ENCODE measurements at places on chromosomes 11 and 22.

DNA sequence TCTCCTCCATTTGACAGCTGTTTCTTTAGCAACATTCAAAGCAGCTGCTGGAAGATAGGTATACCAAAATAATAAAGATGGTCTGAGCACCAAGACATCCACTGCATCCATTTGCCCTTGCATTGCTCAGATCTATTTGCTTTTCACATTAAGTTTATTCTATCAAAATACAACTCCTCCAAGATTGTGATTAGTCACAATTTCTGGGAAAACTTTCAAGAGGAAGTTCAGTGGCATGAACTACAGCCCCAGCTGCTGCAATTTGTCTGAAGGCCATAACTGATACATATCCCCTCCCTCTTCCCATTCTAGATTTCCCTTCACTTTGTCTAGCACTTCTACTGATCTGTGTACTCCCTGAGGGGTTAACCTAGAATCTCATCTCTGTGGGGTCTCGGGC lies 117.5 kb upstream of the CEP126 start:
- peak; percentile 23 for DNase-seq

DNA sequence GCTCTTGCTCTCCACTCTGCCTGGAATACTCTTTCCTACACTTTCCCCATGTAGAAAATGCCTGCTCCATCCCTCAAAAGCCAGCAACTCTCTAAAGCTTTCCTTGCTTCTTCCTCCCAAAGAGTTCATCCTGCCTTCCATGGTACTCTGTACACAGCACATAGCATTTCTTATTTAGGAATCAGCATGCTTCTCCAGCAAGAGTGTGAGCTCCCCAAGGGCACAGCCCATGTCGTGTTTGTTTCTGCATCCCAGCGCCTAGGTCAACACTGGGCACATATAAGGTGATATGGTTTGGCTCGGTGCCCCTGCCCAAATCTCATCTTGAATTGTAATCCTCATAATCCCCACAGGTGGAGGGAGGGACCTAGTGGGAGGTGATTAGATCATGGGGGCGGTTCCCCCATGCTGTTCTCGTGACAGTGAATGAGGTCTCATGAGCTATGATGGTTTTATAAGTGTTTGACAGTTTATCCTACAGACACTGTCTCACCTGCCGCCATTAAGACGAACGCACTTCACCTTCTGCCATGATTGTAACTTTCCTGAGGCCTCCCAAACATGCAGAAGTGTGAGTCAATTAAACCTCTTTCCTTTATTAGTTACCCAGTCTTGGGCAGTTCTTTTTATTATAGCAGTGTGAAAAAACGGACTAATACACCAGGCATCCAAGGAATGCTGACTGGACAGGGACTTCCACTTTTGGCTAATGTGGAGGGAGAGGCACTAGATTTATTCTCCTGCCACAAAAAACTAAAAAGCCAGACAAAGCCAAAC lies 8.2 kb downstream of the VPS37C start:
- DNase-seq, result peak; percentile 85

DNA sequence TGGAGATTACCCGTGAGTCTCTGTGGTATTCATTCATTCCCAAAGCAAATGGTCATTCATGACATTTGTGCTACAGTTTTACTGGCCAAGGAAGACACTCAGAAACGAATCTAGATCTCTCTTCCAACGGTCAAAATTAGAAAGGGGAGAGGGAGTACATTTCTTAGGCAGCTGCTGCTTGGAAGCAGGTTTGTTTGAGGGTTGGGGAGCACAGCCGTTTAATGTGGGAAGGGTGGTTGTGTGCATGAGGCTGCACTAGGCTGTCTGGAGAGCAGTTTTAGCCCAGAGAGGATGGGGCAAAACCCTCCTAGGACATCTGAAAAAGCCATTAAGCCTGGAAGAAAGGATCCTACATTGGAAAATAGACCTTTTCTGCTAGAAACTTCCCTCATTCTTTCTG lies 29.7 kb upstream of the TIMP3 start:
- DNase-seq, result no peak

DNA sequence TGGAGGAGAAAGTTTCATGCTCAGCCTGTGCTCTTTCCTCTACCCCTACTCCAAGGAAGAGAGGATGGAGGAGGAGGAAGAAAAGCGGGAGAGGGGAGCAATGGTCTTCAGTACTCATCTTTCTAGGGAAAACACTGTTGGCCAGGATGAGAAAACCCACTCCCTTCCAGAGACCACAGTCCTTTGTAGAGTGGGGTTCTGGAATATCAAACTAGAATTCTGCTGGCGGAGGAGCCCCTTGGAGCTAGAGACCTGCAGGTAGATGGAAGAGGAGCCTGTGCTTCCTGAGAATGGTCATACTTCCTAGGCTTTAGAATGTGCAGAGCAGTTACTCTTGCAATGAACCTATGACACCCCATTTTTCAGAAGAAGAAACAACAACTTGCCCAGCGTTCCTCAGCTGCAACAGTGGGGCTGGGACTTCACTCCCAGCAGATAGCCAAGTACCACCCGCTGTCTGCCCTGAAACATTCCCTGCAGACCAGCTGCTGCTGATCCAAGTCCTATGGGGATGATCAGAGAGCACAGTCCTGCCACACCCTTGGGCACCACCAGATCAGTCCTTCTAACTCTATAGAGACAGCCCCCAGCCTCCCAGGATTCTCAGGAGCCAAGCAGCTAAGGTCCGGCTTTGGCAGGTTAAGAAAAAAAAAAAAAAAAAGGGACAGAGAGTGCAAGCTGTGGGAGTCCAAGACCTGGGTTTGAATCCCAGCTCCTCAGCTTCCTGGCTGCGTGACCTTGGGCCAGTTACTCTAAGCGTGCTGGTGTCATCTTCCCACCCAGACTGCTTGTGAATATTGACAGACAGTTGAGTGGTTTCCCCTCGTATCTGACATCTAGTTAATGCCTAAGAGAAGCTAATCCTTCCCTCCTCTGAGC lies 664 bp downstream of the PTGDR2 start:
- DNase-seq, result no peak

GRCh38 chr11:61332281-61332796 lies 566 bp downstream of the DDB1 start:
- peak; percentile 20 for DNase-seq

DNA sequence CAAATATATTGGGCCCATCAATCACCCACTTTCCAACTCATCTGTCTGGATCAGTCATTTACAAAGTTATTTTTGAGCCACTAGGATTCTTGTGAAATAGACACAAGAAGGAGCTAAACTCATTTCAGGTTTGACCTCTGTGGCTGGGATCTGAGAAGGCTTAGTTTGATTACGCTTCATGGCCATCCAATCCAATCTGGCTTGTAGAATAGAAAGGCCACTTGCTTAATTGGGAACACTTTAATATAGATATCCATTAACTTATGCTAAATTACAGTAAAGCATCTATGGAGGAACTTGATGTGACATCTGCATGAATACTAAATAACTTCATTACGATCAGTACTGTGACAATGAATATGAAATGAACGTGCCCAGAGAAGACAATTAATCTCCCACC lies 284.2 kb downstream of the ST3GAL4 start:
- no peak for DNase-seq

DNA sequence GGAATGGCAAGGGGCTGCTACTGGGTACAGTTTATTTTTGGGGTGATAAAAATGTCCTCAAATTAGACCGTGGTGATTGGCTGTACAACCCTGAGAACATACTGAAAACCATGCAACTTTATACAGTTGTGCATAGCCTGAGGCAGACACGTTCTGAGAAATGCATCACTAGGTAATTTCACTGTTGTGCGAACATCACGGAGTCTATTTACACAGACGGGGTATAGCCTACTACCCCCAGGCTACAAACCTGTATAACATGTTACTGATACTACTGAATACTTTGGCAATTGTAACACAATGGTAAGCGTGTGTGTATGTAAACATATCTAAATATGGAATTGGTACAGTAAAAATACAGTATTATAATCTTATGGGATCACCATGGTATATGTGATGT lies 23.6 kb downstream of the NARS2 start:
- no peak for DNase-seq

- no peak for DNase-seq
Measured at GRCh38 chr11:9736365-9736764, 72.5 kb downstream of the SWAP70 start.

- DNase-seq, result no peak
Measured at GRCh38 chr11:44398266-44399030, 88.5 kb upstream of the ALX4 start.

DNA sequence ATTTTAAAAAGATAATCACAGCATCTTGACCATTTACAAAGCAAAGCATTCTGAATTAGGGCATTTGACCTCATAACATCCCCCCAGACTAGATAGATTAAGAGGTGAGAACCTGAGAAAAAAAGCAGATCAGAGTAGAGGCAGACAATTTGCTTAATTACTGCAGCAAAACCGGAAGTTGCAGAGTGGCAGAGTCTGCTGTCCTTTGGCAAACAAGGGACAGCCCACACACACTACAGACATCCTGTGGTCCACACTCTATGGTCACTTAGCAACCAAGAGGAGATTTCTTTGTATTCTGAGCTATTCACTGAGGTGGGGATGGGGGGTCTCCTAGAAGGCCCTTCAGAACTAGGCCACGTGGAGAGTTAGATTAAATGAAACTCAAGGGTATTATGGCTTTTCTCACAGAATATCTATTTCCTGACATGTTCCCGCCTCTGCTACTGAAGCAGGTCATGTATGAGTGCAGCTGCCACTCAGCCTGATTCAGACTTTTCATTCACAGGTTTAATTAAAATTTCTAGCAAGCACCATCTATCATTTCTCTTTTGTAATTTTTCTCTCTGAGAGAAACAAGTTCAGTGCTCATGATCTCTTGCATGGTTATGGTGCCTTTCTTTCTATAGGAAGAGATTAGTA lies 48.5 kb downstream of the SVIP start:
- no peak for DNase-seq

- DNase-seq, result no peak
Measured at GRCh38 chr11:73151416-73151815, 9.3 kb upstream of the FCHSD2 start.

DNA sequence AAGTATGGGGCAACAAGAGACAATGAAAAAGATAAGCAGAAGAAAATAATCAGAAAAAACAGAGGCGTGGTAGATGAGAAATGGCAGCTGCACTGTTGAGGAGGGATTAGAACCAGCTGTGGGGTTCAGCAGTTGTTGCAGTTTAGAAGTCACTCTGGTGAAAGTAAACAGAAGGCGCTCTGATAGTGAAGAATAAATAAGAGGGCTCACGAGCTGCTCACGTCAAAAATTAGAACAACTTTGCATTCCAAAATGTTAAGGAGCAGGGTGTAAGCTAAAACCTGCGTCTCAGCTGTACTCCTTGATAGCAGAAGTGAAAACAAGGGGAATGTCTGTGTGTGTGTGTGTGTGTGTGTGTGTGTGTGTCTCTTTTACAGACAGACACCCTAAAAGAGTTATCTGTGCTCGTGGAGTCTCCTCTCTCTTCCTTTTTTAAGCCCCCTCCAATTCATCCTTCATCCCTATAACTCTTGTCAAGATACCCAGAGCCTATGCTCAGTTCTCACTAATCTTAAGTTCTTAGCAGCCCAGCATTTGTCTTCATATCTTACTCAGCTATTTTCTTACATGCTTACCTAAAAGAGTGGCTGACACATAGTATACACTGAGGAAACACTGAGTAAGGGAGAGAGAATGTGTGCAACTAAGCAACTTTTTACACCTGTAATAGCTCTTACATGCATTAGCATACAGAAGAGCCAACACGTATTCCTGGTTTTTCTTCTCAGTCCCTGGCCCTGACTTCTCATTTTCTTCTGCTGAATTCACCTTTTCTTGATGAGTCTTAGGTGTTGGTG lies 8.9 kb downstream of the TTC17 start:
- DNase-seq, result no peak

DNA sequence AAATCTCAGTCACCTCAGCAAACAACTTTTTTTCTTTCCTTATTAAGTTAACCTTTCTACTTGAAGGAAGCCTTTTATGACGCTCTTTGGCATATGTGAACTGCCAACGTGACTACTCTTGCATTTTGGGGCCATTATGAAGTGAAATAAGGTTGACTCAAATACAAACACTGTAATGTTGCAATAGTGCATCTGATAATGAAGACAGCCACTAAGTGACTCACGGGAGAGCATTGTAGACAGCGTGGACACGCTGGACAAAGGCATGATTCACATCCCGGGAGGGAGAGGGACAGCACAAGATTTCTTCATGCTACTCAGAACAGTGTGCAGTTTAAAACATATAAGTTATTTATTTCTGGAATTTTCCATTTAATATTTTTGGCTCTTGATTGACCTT lies 560.8 kb downstream of the ETS1 start:
- peak; percentile 93 for DNase-seq

DNA sequence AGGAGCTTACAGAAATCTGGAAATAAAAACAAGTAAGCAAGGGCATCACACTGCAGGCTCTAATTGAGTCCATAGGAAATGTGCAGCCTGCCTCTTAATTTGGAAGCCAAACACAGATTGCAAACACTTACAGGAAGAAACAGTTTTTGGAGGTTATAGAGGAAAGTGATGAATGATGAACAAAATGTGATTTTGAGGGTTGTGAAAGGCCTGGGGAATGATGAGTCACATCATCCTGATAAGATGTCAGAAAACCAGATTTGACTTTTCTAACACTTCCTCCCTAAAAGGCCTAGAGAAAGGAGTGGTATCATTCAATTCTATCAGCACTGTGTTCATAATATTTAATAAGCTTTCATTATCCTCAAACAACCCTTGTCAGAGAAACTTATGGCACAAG lies 96.6 kb upstream of the POU2AF2 start:
- DNase-seq, result no peak

- DNase-seq, result no peak
Measured at GRCh38 chr11:66419825-66420224, 1.0 kb upstream of the NPAS4 start.

DNA sequence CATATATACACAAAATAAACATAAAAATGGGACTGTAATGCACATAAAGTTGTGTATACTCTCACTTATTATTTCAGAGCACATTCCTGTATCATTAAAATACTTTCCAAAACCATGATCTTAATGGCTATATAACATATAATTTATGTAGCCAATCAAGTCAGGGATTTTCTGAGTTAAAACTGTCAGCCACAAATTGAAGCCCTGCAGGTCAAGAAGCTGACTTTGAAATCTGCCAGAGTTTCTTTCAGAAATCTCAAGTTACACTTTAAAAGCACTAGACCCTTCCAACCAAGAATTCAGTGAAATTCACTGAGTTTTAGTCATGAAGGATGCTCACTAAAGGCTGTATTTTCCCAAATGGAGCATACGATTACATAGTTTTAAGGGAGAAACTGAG lies 47.6 kb downstream of the PHF21A start:
- DNase-seq, result no peak

DNA sequence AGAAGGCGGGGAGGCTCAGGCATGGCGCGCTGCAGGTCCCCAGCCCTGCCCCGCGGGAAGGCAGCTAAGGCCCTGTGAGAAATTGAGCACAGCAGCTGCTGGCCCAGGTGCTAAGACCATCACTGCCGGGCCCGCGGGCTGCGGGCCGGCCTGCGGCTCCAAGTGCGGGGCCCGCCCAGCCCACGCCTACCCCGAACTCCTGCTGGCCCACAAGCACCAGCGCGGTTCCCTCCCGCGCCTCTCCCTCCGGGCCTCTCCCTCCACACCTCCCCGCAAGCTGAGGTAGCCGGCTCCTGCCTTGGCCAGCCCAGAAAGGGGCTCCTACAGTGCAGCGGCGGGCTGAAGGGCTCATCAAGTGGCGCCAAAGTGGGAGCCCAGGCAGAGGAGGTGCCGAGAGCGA lies 4.6 kb upstream of the RDX start:
- no peak for DNase-seq

All from fibroblast of skin of abdomen (primary cell).